Retina (tissue), 1 donor: ENCODE measurements at places on chromosomes 3 and 15.
A peak's percentile ranks its signal among the peaks of the same experiment; 100 is the strongest.

DNA sequence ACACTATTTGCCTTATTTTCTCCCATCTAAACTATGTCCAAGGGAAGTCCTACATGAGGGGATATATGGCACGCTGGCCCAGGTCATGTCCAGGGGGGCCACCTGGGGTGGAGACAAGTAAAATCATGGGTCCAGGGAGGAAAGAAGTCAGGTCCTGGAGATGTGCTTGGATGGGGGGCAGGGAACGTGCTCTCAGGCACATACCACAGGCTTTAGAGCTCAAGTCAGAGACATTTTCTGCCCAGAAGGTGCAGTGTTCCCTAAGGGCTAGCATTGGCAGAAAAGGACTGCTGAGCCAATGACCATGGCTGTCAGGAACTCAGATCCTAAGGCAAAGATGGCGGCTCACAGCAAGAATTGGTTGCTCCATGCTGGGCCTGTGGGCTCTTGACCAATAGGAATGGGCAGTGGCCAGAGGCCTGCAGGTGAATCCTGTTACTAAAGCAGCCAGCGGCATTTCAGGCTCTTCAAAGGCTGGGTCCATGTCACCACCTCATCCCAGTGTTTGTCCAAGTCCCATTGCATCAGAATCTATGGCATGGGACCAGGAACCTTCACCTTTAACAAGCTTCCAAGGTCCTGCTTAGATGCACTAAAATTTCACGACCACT is 175.0 kb downstream of the RPLP1 start:
- DNase-seq: no peak

- no peak for DNase-seq
Observed at GRCh38 chr15:35535365-35535916, 10.5 kb downstream of the DPH6 start.

DNA sequence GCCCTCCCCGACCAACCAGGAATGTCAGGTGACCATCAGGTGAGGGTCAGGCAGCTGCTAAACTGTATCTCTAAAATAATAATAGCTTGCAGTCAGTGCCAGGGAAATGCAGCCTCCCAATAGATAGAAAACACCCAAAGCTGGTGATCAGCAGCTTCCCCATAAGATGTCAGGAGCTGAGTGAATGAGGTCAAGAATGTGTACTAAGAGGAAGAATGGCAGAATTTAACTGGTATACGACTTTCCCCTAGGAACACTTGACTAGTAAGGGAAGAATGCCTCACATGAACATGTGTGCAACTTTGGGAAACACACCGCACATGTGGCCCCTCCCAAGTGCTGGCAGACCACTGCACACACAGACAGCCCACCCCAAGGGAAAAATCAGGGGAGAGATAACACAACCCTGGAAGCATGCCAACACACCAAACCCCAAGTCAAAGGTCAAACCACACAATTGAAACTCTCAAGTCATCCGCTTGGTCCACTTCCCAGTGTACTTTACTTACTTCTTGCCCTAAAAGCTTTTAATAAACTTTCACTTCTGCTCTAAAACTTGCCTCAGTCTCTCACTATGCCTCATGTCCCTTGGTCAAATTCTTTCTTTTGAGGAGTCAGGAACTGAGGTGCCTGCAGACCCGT is 806.5 kb downstream of the OTOL1 start:
- DNase-seq: no peak

- DNase-seq: peak; percentile 43
Observed at GRCh38 chr15:74422652-74423430, 10.9 kb downstream of the SEMA7A start.

DNA sequence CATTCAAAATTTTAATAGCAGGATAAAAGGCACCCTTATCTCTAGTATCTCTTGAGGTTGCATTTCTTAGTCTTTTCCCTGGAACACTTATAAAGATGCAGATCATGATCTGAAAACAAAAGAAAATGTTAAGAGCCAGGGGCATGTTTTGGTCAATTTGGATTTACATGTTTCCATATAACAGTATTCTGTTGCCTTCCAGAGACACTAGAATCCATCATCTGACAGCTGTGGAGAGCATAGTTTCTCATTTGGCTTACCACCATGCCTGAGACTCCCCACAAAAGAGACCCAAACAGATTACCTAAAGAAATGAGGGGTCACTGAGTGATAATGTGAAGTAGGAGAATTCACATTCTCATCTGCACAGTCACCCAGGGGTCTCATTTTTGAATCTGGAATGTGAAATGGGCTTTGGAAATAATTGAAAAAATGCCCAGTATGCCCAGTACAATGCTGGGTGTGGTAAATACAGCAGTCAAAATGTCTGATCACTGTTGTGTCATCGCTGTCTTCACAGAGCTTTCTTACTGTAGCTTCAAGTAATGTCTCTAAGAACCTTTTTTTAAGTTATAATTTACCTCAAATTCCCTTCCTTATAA is 79.9 kb upstream of the ZBTB20 start:
- no peak for DNase-seq

DNA sequence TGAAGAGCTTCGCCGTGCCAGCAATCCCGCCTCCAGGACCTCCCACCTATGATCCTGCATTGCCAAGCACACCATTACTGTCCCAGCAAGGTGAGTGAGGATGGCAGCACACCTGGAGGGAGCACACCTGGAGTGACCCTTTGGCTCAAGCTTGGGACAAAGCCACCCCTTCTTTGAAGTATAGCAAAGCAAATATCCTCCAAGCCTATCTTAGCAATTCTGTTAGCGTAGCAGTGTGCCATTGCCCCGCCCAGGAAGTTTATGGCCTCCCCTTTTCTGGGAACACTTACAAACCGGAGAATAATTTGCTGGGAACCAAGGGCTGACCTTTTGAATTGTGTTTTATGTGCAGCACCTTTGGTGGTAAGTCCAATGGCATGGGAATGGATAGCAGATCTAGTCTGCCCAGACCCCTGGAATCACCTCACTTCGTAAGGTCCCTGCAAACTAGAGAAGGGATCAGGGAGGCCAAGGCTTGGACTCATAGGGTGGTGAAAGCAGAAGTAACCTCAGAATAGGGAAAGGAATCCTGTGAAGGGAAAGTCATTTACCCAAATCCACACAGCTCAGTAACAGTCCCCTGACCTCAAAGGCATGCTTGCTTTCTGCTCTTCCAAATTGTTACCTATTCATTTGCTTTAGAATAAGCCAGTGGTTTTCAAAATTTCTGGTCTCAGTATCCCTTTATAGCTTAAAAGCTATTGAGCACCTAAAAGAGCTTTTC is 70.1 kb downstream of the HCN4 start:
- no peak for DNase-seq

DNA sequence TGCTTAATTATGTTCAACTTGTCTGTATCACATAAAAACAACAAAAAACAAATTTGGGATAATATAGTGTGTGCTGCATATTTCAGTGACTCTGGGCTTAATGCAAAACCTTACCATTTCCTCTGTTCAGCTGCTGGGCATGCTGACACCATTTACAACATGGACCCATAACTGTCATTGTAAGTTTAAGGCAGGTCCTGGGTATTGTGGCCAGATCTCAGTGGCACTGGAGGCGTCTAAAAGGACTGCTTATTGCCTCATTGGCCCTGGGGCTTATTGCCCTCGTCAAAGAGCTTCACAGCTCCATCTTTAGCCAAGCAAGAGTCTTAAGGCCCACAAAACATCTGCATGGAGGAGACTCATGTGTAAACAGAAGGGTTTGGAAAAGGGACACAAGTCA is 390.2 kb downstream of the NR2F2 start:
- no peak for DNase-seq

- no peak for DNase-seq
Observed at GRCh38 chr3:37901721-37902120, 40.0 kb downstream of the CTDSPL start.

DNA sequence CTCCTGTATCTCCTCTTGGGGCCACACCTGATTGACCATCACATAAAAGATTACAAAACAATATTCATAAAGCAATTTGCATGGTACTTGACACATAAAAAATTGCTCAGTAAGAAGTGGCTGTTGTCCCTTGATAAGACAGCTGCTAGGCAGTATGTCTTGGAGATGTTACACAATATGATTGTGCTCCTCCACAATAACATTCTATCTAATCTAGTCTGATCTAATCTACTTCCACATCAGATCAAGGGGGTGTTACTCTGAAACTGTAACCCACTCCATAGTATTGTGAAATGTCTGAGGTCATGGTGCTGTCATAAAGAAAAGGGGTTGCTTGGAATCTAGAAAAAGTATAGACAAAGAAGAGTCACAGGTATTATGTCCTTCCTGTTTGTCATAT is 23.4 kb upstream of the AQP9 start:
- DNase-seq: no peak

DNA sequence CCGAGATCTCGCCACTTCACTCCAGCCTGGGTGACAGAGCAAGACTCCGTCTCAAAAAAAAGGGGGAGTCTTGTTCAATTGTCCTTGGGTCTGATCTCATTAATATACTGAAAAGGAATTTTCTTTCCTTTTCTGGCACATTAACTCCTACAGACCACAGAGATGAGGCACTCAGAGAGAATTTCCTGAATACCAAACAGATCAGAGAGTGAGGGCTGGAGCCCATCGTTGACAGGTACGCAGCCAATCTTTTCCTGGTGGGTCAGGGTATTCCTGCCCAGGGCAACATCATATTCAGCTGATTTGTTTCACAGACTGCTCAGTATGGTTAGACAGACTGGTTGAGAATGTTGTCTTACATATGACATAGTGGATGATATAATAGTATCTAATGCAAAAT is 82.8 kb upstream of the TNFSF10 start:
- DNase-seq: no peak

DNA sequence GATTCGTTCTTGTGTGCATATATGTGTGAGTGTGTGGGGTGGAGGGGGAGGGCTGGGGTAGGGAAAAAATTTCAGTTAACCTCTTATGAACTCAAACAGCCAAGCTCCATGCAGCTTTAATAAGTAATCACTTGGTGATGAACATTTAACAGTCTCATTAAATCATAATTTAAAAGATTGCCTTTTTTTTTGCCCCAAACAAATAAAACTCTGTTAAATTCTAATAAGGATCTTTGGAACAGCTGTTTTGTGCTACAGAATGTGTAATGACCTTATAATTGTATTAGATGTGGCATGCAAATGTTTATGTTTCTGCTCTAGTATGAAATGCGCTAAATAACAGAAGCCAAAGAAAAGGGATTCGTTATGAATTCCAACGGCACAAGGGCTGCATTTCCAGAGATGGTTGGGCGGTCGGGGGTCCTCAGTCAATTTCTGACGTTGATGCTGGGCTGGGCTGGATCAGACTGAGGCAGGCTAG is 80.0 kb upstream of the RORA start:
- DNase-seq: peak; percentile 20

DNA sequence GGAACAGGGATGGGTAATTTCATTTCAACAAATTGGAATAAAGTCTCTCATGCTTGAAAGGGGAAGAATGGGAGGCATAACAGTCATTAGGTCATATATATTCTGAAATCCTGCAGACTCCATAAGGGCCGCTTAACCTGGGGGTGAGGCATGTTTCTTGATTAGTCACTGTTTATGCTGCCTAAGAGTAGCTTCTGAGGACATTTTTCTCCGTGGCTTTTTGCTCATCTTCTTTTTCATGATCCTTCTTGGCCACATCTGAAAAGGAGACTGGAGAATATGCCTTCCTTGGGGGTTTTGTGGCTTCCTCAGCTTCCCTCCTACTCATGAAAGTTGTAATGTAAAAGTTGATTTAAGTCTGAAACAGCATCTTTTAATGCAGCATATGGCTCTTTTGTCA is 20.0 kb upstream of the CFAP20DC start:
- no peak for DNase-seq

DNA sequence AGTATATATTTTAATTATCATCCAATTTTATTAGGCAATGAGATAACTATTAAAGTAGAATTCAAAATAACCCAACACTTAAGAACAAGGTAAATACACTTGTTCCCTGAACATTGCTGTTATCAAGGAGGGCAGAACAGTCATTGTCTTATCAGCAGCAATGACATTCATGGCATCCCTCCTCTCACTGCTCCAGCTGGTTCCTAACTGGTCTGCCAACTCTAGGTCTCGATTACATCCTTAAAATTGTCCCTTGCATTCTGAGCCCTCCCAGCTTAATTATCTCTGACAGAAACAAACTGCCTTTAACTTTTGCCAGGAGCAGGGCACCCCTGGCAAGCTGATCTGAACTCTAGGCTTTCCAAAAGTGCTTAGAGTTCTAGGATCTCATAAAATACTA is 14.0 kb upstream of the DYNC1LI1 start:
- no peak for DNase-seq

DNA sequence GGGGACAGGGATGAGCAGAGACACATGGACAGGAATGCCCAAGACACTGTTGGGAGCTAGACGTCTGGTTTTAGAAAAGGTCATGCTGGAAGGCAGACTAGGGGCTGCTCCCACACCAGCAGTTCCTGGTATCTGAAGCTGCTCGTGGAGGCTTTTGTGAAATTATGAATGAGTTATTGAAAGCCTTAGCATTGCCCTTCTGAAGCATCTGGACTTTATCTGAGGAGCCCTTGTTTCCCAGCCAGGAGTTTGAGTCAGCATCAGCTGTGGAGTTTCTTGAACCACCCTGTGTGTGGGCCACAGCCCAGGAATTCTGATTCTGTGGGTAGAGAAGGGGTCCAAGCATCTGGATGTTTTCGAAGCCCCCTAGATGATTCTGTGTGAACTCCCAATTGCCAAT is 258.7 kb downstream of the SLCO3A1 start:
- DNase-seq: no peak

DNA sequence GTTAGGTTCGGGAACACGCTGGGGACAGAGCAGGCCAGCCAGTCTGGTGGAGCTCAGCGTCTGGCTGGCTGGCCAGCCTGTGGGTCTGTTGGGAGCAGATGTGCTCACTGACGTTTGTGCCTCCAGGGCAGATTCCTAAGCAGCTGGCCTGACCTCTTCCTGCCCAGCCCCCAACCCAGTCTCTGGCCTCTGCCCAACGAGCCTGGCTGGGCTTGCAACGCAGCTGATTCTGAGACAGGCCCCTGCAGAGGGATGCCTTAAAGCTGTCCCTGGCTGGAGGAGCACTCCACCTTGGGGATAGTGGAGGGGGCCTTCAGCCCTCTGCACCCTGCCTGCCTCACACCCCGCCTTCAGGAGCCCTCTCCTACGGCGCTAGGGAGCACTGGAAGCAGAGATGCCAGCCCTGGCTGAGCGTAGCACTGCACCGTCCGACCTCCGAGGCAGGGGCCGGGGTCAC is 46.0 kb downstream of the KLF13 start:
- DNase-seq: peak; percentile 28
